ENCODE measurements at places on chromosomes 16 and 17. TPM values are rescaled to one million over a fixed set of nuclear protein-coding genes. Genes with fewer than 3 reads are reported as not detected.
A peak's percentile ranks its signal among the peaks of the same experiment; 100 is the strongest.

The RTN4RL1 gene
- 0.19 TPM for total RNA-seq

- no peak for DNase-seq
Observed at GRCh38 chr17:74567397-74567796, at the start of gene CD300H. Gene CD300H (minus strand): TSS chr17:74567509.

The DOC2B gene
- total RNA-seq, result not detected

- no peak for DNase-seq
Observed at GRCh38 chr16:85157372-85157771, 45.1 kb upstream of the CIBAR2 start.

The HYDIN gene
- not detected for total RNA-seq

GRCh38 chr16:58040945-58041627 is 15.5 kb downstream of the MMP15 start:
- no peak for DNase-seq

DNA sequence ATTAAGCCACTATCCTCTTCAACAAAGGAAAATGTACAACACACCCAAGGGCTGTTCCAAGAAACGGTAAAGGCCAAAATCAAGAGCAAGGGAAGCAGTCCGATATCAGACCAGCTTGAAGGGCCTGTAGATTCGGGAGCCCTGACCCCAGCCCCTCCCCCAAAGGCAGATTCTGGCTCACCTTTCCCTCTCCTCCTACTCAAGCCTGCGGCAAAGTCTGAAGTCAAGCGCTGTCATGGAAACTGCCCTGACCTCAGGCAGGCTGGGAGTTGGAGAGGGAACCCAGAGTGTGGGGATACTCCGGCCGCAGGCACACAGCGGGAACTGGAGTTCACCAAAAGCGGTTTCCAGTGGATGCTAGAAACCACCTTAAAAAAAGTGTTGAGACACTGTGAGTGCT is 1.8 kb downstream of the ALYREF start:
- no peak for DNase-seq

GRCh38 chr16:9316615-9317014 is 225.2 kb downstream of the HAPSTR1 start:
- no peak for DNase-seq

DNA sequence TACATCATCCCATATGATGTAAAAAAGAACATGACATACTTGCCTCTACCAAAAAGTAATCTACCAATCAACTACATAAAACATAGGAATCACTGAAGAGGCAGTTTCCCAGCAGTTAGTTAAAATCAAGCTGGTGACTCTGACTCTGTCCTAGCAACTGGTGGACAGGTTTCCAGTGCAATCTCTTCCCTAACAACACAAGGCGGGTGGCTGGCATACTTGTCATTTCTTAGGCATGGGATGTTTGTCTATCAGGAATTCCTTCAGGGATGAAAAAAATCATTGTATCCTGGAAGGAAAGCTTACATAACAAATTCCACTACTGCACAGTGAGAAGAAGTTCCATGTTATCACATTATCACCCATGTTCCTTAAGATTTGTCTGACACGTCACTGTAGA is 50.9 kb downstream of the HELZ start:
- no peak for DNase-seq

The KRT25 gene
- not detected for total RNA-seq

The TPSB2 gene
- not detected for total RNA-seq

DNA sequence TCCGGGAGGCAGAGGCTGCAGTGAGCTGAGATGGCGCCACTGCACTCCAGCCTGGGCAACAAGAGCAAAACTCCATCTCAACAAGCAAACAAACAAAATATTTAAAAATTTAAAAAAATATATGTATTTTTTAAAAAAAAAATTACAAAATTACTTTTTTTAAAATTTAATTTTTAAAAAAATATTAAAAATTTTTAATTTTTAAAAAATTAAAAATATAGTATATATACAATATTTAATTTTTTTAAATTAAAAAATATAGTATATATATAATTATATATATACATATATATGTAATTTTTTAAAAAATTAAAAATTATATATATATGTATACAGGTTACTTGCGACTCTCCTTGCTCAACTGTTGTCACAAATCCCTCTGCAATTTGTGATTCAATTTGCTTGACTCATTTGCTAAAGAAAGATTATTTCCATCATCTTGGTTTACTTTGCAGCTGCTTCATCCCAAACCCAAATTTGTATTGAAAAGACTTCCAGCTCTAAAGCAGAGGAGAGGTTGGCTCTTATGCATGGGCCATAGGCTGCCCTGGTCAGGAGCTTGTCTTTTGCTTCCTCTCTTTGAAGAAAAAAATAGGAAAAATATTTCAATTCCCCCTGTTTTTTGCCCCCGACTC is 247.4 kb upstream of the IRX3 start:
- no peak for DNase-seq

- no peak for DNase-seq
Observed at GRCh38 chr16:19863990-19864389, 20.7 kb downstream of the GPRC5B start.

The KRTAP1-1 gene
- total RNA-seq, result not detected

DNA sequence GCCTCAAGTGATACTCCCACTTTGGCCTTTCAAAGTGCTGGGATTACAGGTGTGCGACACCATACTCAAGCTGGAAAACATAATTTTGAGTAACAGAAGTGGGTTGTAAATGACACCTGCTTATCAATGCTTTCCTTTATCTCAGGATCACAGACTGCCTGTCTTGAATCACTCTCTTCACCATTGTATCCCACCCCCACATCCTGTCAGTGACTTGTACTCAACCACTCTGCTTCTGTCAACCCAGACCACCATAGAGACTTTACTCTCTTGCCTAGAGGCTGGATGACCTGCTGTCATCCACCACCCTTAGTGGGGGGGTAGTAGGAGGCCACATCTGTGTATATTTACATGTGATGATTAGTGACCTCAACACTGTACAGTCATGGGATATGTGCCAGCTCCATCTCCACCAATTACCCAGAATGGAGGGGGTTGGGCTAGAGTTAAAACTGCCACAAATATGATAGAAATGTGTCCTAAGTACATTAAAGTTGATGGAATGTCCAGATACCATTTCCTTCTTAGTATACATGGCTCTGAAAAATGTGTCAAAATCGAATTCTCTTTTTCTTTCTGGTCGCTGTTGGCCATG is 338.7 kb downstream of the GRIN2A start:
- no peak for DNase-seq

GRCh38 chr17:81228420-81228819 is 5.7 kb upstream of the CEP131 start:
- DNase-seq, result no peak

- DNase-seq, result no peak
Observed at GRCh38 chr16:90026135-90026534, 6.9 kb upstream of the DBNDD1 start.

The ZNRF1 gene
- 16.3 TPM for total RNA-seq

DNA sequence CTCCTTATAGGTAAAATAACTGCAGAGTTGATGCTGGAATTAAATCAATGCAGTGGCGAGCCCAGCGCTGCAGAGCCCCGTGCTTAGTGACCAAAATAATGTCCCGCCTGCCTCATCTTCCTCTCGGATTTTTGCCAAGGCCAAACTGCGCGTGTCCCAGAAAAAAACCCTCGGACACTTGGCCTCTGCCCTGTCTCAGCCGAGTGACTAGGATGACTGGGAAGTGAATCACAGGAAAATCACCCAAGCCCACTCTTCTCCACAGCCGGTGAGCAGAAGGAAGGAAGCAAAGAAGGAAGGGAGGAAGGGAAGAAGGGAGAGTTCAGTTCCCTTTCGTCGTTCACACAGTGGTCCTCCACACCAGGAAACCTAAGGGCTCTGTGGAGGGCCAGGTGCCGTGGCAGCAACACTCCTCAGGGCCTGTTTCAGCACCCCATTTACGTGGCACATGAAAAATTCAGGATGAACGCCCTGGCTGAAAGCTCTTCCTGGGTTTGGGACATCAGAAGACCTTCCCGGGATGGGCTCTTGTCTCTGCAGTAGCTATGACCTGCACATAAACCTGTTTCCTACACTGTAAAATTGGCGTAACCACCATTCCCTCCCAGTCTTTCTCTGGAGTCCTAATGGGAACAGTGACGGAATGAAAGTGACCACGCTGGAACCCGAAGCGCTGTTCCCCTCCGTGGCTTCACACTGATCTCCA is 25.4 kb upstream of the HOXB13 start:
- DNase-seq, result no peak

The MRPL10 gene
- 46.9 TPM for total RNA-seq

DNA sequence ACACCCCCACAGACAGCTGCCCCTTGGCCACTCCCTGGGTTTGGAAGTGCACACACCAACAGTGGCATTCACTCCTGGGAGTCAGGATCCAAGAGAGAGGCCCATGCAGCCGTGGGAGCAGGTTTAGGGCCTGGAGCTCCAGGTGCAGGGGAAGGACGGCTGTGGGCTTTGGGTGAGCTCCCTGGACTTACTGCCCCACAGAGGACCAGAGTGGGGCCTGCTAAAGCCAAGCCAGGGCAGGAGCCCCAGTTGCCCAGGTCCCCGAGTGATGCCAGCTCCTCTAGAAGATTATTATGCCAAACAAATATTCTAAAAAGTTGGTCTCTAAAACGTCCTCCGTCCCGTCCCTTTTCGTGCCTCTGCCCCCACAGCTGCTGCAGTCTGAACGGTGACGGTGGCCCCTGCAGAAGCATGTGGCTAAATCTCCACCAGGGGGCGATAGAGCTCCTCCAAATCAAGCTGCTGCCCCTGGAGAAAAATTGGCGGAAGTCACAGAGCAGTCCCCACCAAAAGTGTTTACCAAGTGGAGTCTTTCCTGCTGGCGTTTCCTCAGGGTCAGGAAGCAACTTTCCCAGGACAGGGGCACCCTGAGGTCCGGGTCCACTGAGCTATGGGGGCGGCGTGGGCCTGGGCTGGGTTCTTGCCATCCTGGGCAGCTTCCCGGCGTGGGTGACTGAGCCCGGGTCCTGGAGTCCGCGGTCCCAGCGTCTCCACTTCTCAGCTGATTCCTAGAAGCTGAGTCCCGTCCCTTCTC is 4.2 kb downstream of the ARMC7 start:
- DNase-seq, result peak; percentile 95

DNA sequence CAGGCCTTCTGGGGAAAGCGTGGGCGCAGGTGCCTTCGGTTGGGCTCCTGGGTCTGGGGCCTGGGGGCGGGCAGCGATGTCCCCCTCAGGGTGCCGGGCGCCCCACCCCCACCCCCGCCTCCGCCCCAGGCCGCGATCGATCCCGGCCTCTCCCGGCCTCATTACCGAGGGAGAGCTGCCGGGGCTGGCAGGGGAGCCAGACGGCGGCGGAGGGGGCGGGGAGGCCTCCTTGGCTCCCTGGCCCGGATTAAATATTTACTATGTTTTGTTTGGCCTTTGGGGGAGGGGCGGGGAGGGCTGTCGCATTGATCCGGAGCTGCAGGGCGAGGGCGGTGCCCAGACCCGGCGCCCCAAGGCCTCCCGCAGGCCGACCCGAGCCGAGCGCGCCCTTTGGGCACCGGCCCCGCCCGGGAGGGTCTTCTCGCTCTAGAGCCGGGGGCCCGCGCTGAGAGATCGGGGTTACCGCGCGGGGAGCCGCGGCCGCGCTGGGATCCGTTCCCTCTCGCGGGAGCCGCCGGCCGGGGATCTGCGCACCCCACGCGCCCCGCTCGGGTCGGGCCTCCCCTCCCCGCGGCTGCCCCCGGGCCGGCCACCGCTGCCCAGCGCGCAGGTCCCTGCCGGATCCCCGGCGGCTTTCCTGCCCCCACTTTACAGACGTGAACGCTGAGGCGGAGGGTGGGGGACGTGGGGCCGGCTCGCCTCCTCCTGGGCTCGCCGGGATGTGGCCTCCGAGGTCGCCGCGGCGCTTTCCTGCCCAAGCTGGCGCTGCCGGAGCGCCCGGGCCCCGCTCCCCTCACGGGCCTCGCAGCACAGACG is 27.0 kb downstream of the RTN4RL1 start:
- peak; percentile 17 for DNase-seq

The TAT gene
- not detected for total RNA-seq

DNA sequence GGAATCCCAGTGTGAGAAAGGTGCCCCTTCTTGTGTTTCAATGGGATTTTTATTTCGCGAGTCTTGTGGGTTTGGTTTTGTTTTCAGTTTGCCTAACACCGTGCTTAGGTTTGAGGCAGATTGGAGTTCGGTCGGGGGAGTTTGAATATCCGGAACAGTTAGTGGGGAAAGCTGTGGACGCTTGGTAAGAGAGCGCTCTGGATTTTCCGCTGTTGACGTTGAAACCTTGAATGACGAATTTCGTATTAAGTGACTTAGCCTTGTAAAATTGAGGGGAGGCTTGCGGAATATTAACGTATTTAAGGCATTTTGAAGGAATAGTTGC is 567 bp downstream of the UBB start:
- no peak for DNase-seq

The SP6 gene
- not detected for total RNA-seq

The ABCA6 gene
- total RNA-seq, result 0.35 TPM

The SOST gene
- total RNA-seq, result not detected

DNA sequence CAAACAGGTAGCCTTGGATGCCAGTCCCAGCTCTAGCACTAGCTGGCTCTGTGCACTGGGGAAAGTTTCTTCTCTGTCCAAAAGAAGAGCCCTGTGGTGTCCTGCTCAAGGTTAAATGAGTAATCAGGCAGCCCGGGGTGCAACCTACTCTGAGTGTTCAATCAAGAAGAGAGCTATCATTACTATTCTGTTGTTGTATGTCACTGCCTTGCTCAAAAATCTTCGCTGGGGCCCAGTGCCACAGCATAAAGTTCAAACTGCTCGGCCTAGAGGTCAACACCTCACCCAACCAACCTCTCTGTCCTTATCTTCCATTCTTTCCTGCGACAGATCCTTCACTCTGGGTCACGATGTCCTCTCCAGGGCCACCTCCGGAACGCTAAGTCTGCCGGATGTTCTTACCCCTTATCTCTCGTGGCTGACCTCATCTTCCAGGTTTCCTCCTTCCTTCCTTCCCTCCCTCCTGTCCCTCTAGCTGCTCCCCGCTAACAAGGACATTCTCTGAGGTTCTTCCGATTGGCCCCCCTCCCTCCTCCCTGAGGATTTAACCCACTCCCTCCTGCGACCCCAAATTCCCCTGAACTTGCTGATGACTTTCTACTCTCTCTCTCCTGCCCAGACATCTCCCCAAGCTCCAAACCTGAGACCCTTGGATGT is 4.4 kb downstream of the FDXR start:
- no peak for DNase-seq
